ENCODE measurements at places on chromosomes 2 and 18.

GRCh38 chr18:26813043-26813442, 52.5 kb downstream of the AQP4 start:
- peak; percentile 11 for DNase-seq

DNA sequence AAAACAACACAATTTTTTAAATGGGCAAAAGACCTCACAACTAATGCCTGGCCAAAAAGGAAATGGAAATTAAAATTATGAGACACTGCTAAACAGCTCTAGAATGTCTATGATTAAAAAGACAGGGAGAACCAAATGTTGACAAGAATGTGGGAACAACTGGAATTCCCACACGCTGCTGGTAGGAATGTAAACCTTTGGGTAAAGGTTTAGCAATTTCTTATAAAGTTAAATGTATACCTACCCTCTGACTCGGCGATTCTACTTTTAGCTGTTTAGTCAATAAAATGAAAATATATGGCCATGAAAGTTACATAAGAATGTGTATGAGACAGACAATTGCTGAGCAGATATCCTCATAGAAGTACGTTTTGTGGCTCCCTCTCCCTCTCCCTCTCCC, 60.9 kb downstream of the ATF2 start:
- DNase-seq: no peak

DNA sequence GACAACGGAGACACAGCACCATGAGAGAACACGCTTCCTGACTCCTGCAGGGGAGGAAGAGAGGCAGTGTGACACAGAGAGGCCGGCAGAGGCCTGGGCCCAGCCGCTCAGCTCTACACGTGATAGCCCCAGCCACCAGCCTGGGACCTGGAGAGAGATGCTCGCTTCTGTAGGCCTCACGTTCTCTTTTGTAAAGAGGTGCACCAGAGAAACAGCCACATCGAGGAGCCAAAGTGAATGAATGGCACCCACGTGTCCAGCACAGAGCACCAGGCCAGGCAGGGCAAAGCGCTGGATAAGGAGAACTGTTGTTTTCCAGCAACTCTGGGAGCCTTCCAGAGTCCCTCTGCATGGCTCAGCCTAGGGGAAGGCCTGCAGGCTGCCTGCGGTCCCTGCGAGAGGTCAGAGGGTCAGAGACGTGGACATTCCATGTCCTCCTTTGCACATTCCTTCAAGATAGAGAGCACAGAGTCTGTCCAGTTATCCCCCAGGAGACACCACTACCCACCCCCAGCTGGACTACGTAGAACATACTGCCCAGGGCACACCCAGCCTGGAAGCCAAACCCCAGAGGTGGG, 14.2 kb downstream of the LIMS2 start:
- no peak for DNase-seq

GRCh38 chr2:239164335-239164871, 236.4 kb downstream of the HDAC4 start:
- no peak for DNase-seq

DNA sequence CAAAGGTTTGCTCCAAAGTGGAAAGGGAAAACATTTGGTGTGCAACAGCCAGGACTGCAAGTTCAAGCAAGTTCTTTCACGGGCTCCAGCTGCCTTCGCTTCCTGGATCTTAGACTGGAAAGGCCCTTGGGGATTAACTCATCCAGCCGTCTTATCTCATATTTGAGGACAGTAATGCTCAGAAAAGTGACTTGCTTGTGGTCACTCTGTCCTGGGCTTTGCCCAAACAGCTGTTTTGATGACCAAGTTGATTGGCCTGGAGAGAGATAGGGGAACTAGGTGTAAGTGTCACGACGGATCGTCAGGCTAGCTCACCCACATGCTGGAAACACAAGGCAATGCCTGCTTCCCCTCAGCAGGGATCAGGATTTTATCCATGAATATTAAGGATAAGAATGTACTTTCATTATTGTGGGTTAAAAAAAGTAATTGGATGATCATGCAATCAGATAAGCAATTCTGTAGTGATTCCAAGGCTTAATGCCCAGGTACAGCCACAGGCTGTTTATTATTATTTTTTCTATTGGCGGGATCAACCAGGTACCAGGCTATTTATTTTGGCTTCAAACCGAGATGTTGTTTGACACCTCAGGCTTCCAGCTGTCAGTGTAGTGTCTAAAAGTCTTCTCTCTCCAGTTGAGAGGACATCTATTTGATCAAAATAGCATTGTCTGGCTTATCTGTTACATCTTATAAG, 162.5 kb upstream of the EPAS1 start:
- DNase-seq: no peak

GRCh38 chr18:27544206-27544605, 359.1 kb upstream of the CHST9 start:
- DNase-seq: no peak

DNA sequence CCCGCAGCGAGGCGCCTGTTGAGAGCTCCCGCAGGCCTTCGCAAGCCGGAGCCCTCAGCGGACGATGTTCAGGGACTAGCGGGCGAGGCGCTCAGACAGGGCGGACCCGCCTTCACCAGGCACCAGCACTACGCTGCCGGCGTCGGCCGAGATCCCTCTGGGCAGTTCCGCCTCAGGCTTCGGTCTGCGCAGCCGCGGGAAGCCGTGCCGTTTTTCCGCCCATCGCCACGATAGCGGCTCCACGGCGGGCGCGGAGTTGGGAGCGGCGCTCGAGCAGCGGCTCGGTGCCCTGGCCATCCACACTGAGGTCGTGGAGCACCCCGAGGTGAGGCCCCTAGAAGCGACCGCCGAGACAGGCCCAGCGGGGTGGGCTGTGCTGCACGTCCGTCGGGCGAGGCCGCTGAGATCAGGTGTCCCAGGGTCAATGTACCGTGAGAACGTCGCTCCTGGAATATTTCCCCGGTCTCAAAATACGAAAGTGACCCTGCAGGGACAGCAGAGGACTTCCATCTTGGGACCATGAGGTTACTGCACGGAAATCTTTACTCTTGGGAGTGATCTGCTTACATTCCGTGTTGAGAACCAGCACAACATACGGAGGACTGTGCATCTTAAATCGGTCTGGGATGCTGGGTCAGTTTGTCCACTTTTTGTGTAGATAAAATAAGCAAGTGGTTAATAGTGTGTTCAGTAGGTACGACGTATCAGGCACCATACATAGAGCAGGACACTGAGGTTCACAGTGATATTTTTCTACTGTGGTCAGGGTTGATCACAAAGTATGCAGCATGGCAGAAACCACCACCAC, 13.3 kb upstream of the MTIF2 start:
- peak; percentile 89 for DNase-seq

GRCh38 chr18:13280070-13280795, 61.7 kb downstream of the LDLRAD4 start:
- no peak for DNase-seq

GRCh38 chr18:77249569-77250500, at the start of gene GALR1:
Gene GALR1 (plus strand): TSS chr18:77249848. CDS start chr18:77250549, 701 bp downstream.
- DNase-seq: no peak

- DNase-seq: no peak
Measured at GRCh38 chr2:167581961-167582574, 665.3 kb downstream of the STK39 start.

GRCh38 chr18:47461406-47461948, 210.0 kb upstream of the SKOR2 start:
- no peak for DNase-seq

DNA sequence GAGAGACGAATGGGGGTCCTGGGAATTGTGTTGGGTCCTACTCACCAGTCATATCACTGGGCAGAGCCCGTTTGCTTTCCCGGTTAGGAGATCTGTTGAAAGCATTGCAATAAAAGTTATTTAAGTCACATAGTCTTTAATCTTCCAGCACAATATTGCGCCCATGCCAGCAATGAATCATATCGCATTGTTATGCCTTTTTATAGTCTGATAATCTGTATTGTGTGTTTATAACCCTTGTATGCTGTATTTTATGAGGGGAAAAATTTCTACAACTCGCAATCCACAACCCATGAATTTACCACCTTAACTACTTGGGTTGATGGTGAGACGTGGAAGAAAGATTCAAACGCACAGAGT, 211.9 kb upstream of the SMIM21 start:
- no peak for DNase-seq

DNA sequence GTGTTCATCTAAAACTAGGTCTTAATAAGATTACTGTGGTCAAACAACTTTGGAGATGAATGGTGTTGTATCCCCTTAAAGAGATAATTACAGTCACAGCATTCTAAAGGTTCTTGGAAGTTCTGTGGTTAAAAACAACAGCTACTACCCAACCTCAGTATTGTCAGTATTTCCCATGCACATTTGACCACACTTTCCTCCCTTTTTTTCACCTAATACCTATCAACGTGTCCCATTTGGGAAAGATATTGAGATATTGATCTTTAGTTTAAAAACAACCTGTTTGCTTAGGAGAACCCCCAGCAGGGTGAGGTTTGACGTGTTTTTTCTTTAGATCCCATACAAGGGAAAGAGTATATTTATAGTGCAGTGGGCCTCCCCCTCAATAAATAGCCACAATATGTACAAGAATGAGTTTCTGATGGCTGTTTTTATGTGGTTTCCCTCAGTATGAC, 65.6 kb downstream of the WDR7 start:
- DNase-seq: no peak

DNA sequence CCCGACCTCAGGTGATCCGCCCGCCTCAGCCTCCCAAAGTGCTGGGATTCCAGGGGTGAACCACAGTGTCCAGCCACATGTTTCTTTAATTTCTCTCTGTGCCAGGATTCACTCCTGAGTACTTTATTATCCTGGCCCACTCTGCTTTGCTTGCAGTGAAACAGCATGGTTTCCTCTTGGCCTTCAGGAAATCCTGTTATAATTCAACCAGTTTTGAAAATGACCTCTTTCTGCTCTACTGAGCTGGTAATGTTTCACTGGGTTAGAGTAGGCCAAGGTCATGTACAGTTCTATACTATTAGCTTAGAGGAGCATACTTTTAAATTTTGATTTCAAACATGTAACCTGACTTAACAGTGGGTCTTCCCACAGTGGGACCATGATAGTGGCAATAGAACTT, 90.6 kb upstream of the PELI1 start:
- no peak for DNase-seq

- no peak for DNase-seq
Measured at GRCh38 chr2:27903649-27904404, 13.3 kb downstream of the BABAM2 start.

DNA sequence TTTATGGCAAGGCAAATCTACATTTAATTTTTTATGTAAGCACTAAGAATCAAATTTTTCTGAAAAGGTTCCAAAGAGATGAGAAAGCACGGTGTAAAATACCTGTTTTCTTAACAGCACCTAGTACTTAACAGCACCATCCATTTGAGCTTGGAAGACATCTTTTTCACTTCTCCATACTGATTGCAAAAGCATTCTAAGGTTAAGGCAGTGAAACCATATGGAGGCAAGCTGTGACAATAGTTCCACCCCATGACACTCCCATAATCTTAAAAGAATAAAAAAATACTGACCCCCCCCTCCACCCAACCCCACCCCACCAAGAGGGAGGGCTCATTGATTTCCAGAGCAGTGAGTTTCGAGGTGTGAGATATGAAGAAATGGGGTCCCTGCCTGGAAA, 60.6 kb downstream of the ZCCHC2 start:
- no peak for DNase-seq

GRCh38 chr18:63303547-63303946, 16.0 kb downstream of the BCL2 start:
- DNase-seq: no peak

DNA sequence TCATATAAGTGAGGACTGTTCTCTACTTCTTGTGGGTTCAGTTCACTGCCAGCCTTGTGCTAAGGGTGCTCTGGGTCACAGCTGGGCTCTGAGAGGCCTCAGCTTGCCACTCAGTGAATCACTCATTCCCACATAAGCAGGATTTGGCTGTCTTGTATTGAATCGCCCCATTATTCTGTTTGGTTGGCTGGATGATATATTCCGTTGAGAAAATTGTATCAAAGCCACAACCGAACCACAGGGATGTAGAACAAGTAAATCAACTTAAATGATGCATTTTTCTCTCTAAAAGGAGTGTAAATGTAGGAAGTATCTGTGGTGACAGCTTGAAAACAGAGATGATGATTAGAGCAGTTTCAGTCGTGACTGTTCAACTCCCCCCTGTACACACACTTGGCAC, 39.6 kb downstream of the TTC39C start:
- DNase-seq: no peak

DNA sequence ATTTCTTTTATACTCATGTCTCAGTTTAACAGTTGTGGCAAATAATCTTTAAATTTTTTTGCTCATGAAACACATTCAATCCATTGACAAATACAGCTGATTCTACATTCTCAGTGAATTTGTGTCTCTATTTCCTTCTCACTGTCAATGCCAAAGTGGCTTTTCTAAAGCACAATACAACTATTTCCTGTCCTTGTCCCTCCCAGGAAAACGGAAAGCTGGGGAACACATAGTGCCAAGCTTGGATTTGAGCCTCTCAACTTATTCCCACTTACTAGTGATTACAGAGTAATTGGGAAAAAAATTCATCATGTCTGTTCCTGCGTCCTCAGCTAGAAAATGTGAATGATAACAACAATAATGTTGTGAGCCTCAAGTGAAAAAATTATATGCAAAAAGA, 899.7 kb upstream of the CDH2 start:
- no peak for DNase-seq

- DNase-seq: no peak
Measured at GRCh38 chr2:61926531-61927477, 21.3 kb downstream of the COMMD1 start.

GRCh38 chr2:106516436-106516835, 29.3 kb downstream of the CD8B2 start:
- no peak for DNase-seq

- no peak for DNase-seq
Measured at GRCh38 chr2:7609556-7609955, 692.3 kb downstream of the RNF144A start.

DNA sequence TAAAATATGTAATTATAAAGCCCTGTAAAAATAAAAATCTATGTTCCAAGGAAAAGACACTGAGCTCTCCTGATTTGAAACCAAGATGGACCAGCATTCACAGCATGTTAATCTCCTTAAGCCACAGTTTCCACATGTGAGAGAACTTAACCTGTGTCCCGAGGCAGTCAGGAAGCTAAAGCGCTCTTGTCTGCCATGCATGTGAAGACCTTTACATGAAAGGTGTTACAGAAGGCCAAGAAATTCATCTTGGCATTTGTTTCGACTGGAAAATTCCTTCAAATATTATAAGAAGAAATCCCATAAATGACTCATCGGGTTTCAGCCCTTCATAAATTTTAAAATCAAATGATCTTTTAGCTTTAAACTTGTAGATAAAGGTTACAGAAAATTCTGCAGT, 328.6 kb downstream of the CDH2 start:
- no peak for DNase-seq

DNA sequence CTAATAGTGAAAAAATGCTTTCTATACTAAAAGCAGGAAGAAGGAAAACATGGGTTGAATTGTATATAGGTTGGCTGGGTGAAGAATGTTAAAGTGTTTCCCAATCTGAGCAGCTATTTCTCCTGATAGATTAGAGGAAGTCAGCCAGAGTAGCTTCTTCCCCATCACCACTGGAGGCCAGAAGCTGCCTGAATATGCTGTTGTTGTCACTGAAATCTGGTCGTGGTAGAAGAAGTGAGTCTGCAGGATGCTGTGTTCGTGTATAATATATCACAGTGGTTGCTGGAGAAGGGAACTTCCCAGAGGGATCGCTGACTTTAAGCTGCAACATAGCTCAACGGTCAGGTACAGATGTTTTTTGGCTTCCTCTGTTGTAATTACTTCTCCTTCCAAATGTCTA, 247.5 kb upstream of the LRATD1 start:
- no peak for DNase-seq

Data from AML-193 (cell line).